Osteoblast (primary cell): ENCODE measurements at places on chromosomes 2 and 18.
A peak's percentile ranks its signal among the peaks of the same experiment; 100 is the strongest.

- DNase-seq = no peak
Observed at GRCh38 chr2:158953454-158953853, 15.0 kb upstream of the TANC1 start.

DNA sequence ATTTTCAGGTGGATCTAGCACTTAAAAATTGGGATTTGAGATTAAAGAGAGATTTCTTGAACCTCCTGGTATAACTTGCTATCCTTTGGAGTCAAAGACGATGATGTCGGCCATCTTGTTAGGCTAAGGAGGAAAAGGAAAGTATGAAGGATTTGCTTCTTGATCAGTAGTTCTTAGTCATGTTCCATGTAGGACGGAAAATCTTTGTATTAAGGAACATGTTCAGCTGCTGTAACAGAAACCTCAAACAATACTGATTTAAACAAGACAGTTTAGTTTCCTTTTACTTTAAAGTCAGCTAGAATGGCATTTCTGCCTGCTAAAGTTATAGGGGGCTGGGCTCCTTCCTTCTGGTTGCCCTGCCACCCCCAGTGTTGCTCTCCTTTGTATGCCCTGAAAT lies 56.4 kb upstream of the MGAT5 start:
- DNase-seq = no peak

- DNase-seq = peak; percentile 13
Observed at GRCh38 chr18:42052122-42052708, 97.2 kb downstream of the PIK3C3 start.

GRCh38 chr2:25552318-25552717 lies 121.1 kb downstream of the DTNB start:
- DNase-seq = no peak

- DNase-seq = no peak
Observed at GRCh38 chr2:121135168-121135853, 149.7 kb downstream of the TFCP2L1 start.

GRCh38 chr2:230677201-230677946 lies 35.3 kb upstream of the CAB39 start:
- DNase-seq = peak; percentile 67

DNA sequence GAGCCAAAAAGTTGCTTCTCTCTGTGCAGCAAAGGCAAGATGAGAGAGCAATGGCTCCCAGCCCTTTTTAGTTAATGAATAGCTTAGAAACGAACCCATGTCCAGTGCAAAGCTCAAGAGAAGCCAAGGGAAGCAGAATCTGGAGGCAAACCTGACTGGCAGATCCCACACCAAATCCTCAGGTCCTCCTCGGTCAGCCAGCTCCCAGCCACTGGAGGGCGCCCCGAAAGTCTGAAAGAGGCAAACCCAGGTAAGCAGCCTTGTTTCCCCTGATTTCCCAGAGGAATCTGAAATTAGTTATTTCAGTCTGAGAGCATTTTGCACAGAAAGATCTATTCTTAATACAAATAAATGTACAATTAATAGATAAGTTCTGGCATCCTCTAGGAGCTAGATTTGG lies 71.3 kb upstream of the PID1 start:
- DNase-seq = no peak

DNA sequence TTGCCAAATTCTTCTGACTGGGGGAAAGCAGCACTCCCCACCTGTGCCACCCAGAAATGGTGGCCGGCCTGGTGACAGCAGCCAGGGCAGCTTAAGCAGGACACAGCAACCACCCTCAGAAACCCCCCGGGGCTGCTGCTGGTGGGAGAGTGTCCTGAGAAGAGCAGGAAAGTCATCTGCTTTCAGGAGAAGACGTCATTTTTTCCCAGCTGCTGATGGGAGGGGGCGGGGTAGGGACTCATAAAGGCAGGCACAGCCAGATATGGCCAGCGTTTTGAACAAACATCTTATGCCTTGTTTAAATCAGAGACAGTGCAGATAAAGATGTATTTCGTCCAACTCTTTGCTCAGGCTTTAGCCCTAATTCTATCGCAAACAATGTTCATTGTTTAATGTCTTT lies 139.5 kb downstream of the LRRC30 start:
- no peak for DNase-seq

DNA sequence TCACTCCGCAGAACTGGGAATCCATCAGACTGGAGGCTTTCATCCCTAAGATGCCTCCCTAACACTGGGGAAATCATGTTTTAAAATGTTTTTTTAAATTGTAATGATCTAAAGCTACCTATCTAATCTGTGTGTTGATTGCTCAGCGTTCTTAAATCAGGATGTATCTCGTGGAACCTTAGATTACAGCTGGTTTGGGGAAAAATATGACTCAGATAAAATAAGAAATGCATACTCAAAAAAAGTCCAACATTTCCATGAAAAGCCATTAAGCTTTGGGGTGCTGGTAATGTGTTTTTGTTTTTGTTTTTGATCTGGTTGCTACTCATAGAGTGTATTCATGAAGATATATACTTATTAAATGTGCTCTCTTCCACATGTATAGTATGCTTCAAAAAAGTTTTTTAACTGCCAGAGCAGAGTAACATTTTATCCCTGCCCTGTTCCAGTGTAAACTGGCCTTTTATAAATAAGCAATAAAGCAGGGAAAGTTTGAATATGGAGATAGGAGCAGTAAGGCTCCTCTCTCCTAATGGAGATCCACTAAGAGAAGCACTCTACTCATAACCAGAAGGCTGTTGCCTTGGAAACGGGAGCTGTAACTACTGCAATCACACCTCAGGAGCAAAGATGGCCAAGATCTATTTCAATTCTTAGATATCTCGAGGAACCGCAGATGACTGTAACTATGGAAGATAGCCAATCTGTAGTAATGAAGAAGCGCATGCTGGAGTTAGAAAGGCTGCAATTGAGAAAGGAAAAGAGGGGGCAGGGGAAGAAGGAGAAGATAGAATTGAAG lies 41.6 kb downstream of the ANKRD44 start:
- no peak for DNase-seq

DNA sequence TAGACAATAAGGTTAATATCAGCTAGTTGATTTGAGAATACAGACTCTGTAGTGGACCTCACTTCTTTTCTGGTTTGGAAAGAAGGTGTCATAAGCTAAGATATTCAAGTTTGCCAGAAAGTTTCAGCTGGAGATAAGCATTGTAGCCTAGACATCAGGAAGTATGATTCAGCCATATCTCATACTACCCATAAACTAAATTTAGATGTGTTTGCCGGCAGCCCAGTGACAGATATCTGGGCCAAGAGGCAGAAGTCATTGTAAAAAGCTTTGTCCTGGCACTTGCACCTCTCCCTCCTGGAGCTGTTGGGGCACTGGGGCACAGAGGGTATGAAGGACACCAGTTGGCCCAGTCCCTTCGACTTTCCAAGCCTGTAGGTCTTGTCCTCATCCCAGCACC lies 128.0 kb downstream of the EPHA4 start:
- DNase-seq = no peak

- DNase-seq = no peak
Observed at GRCh38 chr2:86078774-86079545, 26.7 kb downstream of the POLR1A start.

DNA sequence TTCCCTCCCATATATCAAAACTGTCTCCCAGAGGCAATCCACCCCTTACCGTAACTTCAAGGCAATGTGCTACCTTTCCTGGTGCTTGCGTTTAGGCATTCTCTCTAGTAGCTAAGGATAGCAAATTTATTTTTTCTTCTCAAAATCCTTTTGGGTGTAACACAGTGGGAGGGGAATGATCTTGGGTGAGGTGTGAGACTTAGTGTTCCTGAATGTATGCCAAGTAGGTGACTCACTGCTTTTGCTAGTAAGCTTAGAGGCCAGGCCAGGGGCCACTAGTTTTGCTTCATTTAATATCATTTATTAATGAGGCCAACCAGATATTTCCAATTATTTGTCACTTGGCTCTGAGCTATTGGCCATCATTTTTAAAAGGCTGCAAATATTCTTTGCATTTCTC lies 135.5 kb downstream of the NAPG start:
- no peak for DNase-seq

GRCh38 chr18:51724790-51725721 lies 527.6 kb upstream of the MEX3C start:
- DNase-seq = no peak

- DNase-seq = peak; percentile 89
Observed at GRCh38 chr2:127197475-127198385, 22.4 kb downstream of the CYP27C1 start.

- DNase-seq = no peak
Observed at GRCh38 chr2:170106102-170106840, 71.7 kb upstream of the MYO3B start.
